Chondrocyte (in vitro differentiated cells): ENCODE measurements at places on chromosomes 7 and 10.

GRCh38 chr10:1736972-1737221, 428 bp downstream of the ADARB2 start:
- DNase-seq, result no peak

GRCh38 chr7:84529480-84530205, 335.1 kb upstream of the SEMA3A start:
- no peak for DNase-seq

- no peak for DNase-seq
Observed at GRCh38 chr10:24721229-24722106, 2.2 kb downstream of the ARHGAP21 start.

DNA sequence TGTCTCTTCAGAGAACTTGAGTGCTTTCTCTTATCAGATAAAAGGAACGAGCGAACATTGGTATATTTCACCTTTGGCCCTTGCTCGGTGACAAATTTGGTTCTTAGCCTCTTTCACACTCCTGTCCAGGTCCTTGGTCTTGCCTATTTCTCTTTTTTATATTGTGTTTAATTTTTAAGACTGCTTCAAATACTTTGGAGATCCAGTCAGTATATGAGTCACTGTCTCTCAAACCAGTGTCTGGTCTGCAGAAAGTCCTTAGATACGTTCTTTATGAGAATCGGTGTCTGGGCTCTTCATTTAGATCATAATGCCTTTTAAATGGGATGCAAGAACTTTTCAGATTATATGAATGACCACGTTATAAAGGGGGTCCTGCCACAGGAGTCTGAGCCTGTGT, 55.0 kb downstream of the PIK3AP1 start:
- no peak for DNase-seq

- no peak for DNase-seq
Observed at GRCh38 chr10:93319096-93319495, 163.0 kb downstream of the MYOF start.

GRCh38 chr7:34354899-34355298, 303.1 kb upstream of the NPSR1 start:
- DNase-seq, result no peak

- DNase-seq, result no peak
Observed at GRCh38 chr10:51425431-51425830, 274.0 kb downstream of the CSTF2T start.

GRCh38 chr7:2903682-2904162, 59.6 kb upstream of the GNA12 start:
- DNase-seq, result no peak

DNA sequence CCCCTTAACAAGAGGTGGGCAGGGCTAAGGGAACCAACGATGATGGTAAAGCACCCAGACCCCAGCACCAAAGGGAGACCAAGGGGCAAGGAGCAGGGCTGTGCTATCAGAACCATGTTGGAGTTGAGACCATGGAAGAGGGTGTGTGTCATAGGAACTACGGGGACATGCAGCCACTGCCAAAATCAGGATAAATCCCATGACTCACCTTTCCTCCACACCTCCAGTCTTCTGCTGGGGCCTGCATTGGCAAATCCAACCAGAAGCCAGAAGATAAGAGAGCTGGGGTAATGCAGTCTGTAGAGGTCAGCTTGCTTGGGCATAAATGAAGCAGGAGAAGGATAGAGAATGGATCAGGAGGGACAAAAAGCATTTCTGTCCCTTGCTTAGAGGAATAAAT, 42.7 kb upstream of the SMARCD3 start:
- DNase-seq, result no peak

GRCh38 chr7:48875045-48875916, 49.1 kb upstream of the CDC14C start:
- no peak for DNase-seq

DNA sequence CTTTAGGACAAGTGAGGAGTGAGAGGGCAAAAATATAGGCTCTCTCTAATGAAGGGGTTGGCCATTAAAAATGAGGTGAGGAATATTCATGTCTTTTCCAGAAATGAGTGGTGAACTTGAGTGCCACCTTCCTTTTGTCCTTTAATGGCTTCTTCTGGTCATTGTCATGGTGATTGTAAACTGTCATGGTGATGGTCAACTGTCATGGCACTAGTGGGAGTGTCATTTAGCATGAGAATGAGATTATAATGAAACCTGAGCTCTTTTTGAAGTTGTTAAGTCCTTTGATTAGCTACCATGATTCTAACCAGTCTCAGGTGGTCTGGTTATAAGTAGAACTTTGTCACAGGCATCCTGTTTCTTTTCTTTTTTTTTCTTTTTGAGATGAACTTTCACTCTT, 524.4 kb downstream of the NEBL start:
- DNase-seq, result no peak

DNA sequence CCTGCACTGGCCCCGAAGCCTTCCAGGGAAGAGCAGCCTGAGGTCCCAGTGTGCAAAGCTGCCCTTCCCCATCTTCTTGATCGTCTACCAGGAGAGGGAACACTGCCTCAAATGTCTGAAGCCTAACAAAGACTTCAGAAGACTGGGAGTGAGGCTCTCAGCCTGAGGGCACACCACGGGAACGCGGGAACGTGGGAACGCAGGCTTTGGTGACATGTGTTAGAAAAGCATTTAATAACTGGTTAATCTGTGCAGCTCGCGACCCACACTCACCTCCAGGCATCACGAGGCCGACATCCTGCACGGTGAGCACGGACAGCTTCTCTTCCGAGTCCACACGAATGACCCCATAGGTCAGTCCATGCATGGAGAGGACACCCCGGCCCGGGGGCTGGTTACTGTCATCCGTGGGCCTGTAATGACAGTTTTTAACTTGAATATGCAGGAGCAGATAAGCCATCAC, 234.0 kb downstream of the ZMYND11 start:
- DNase-seq, result no peak

GRCh38 chr7:70700055-70700940, 431.6 kb upstream of the GALNT17 start:
- no peak for DNase-seq

DNA sequence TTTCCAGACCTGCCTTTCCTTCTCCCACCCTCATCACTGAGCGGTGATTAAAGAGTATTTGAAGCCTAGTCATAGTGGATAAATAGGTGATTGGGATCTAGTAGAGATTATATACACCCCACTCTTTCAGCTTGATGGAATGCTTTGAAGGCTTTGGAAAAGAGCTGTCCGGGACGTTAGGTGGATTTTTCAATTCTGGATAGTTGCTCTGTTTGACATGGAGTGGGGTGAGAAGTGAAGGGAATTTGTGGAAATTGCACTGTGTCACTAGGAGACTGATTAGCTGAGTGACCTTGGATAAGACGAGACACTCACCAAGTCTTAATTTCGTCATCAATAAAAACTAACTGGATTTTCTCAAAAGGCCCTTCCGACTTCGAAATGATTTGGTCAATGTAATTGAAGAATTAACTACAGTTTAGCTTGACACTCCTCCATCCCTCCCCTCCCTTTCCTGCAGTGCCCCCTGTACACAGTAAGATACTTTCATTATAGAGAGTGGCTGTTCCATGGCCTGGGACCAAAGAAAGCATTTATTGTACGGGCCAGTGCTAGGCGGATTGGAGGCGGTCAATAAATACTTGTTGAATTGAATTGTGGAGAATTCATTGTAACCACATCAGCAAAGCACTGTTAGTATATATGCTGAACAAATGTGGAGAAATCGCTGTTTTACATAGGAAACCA, 962 bp downstream of the ZKSCAN1 start:
- no peak for DNase-seq

GRCh38 chr7:22443370-22444180, 56.4 kb downstream of the STEAP1B start:
- no peak for DNase-seq

GRCh38 chr7:132817949-132818348, 241.7 kb upstream of the PLXNA4 start:
- no peak for DNase-seq

GRCh38 chr10:119538632-119539358, 3.7 kb downstream of the RGS10 start:
- no peak for DNase-seq

DNA sequence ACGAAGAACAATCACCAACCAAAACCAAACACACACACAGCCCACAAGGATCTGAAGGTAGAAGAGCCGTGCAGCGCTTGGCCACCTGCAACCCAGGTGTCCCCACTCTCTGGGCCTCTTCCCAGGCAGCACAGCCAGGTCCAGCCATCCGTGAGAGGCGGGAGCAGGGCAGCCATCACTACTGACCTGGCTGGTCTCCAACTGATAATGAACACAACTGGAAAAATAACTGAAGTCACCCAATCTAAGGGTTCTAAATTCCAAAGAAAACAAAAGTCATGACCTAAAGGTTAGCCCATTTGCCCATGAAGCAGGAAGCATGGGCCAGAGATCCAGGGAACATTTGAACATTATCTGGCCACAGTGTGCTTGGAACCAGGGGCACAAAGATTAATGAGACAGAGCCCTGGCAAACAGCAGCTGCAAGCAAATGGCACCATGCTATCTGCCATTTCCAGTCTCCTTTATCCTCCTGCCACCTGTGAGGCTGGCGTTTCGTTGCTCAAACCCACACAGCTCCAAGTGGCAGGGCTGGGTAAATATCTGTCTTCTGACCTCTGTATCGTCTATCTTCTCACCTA, 207.9 kb downstream of the TNS3 start:
- no peak for DNase-seq

DNA sequence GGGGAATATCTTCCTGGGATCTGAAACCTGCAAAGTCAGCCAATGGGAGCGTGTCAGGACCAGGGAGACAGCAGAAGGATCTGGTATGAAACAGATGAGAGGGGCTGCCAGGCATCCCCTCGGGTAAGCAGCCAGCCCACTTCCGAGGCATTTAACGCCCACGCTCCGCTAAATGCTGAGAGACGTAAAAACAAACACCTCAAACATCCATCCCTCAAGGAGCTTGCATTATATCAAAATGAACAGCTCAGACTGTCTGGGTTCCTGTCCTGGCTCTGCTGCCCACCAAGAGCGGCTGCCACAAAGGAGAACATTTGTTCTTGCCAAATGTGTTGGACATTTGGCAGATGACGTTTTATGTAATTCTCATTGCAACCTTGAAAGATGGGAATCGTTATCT, 7.0 kb upstream of the SERPINE1 start:
- no peak for DNase-seq

- peak; percentile 76 for DNase-seq
Observed at GRCh38 chr7:157875230-157876179, 538.7 kb downstream of the DNAJB6 start.

DNA sequence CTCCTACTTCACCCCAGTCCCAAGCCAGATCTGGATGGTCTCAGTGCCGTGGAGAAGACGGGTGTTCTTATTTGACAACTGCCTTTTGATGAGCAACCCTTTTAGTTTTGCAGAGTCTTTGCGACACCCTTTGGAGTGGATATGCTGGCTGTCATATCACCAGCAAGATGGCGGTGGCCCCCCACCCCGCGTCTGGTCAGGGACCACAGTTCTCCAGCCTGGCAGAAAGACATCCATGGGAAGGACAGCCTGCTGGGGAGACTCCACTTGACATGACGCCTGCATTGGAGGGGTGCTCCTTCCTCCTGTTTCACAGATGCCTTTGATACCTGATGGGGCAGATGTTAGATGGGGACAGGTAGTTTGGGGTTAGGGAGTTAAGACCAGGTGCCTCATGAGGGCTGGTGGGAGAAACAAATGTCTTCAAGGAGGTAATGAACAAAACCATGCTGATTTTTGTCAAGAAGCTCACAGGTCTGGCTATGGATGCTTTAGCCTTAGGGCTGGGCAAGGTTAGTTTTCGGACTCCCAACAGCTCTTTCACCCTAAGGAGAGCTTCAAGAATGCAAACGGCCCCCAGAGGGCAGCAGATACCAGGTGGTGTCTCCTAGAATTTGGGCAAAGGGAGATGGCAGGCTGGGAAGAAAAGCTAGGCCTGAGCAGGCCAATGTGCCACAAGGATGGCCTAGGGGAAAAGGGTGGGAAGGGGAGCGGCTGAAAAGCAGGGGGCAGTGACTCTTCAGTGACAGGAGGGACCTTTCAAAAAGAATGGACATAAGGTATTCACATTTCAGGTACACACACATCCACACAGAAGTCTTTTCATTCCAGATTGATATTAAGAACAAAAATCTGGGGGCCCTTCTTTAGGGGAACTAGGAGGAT, 95.2 kb downstream of the CLEC2L start:
- no peak for DNase-seq

DNA sequence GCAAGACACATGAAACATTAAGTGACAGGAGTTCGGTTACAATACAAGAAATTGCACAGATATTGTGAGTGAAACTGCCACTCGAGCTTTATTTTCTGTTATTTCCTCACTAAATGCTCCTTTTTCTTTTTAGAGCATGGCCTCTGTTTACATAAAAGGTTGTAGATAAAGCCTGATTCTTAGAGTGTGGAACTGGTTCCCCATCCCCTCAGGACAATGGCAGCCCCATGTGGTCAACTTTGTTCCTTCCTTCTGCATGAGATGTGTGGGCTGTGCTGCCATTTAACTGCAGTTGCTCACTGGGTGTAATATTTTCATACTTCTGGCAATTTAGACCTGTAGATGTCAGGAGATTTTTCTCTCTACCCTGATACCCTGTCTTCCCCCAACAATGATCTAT, 70.2 kb downstream of the LRGUK start:
- no peak for DNase-seq
